ENCODE measurements at places on chromosomes 12 and 14.

- DNase-seq, result no peak
Measured at GRCh38 chr12:122201381-122201780, 2.1 kb upstream of the B3GNT4 start.

GRCh38 chr14:99579120-99579836 is 24.7 kb downstream of the CCDC85C start:
- DNase-seq, result no peak

DNA sequence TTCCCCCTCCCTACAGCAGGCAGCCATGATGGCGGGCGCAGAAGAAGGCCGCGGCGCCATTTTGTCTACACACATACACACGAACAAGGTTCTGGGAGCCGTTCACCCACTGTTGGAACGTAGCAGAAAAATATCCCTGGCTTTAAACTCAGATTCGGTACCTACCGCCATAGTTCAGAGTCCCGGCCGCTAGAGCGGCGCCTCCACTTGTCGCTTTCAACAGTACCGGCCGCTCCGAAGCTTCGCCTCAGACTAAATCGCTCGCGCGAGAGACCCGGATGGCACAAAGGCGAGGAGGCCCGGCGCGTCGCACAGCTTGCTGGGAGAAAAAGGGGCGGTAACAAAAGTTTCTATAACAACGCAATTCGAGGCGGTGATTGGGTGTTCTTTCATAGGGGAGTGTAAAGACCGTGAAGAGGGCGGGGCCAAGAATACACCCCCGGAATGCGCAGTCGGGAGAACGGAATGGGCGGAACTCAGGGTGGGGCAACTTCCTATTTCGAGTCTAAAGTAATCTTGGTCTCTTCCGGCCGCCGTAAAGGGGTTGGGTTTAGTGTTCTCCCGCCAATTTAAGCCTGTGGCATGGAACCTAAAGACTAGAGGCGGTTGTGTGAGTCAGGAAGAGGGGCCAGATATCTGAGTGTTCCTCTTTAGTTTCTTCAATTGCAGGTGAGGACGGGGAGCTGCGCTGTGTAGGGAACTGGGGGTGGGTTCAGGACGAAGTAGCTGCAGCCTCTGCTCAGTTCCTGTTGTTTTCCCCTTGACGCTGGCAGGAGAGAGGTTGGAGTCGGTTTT is at the start of the genes KNTC1 and RSRC2:
TSS of gene KNTC1 (plus strand) at position 567 of the 795 bp plus-strand sequence. CDS start 2,815 bp downstream, outside the sequence.
TSS of gene RSRC2 (minus strand) at position 254 of the 795 bp plus-strand sequence. CDS start at position 171, 83 bp downstream.
- peak; percentile 99 for DNase-seq

DNA sequence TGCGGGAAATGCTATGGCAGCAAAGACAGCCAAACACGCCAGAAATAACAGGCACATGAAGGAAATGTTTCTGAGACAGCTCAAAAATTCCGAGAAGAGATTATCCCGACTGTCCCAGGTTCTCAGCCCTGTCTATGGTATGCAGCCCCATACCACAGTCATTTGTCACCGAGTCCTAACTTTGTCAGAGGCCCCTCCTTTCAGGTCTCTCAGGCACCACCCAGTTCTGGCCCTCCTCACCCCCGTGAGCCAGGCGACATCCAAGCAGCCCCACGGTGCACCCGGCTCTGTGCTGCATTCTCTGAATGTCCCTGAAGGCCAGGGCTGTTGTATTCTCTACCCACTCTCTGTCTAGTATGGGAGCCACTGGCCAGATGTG is 24.0 kb downstream of the SSH1 start:
- no peak for DNase-seq

DNA sequence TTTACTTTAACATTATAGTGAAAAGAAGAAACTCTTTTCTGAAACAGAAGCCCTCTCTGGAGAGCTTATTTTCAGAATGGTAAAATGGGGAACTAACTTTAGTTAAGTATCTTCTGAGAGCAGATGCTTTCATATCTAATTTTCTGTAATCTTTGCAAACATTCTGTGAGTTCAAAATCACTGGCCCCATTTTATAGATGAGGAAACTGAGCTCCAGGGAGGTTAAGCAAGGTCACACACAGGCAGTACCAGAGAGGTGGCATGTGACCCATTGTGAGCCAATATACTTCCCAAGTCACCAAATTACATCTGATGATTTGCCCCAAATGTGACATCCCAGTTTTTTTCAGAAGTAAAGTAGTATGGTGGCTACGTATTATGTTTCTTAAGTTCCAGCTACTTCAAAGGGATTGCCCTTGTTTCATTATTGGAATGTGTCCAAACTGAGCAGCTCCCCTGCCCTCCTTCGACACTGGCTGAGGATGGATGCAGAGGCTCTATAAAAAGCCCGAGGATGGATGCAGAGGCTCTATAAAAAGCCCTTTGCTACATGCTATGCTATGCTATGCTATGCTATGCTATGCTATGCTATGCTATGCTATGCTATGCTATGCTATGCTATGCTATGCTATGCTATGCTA is 36.2 kb upstream of the NUDT4 start:
- DNase-seq, result no peak

GRCh38 chr12:28787151-28787550 is 361.9 kb upstream of the FAR2 start:
- no peak for DNase-seq

- DNase-seq, result no peak
Measured at GRCh38 chr12:85946375-85946774, 72.3 kb downstream of the NTS start.

- DNase-seq, result peak; percentile 44
Measured at GRCh38 chr12:120956579-120957300, 21.6 kb upstream of the HNF1A start.

- peak; percentile 18 for DNase-seq
Measured at GRCh38 chr12:7142056-7142644, 12.0 kb downstream of the CLSTN3 start.

All from GF-D8 (cell line).